SJSA1 (cell line): ENCODE measurements at places on chromosomes 1 and 21.
A peak's percentile ranks its signal among the peaks of the same experiment; 100 is the strongest.

DNA sequence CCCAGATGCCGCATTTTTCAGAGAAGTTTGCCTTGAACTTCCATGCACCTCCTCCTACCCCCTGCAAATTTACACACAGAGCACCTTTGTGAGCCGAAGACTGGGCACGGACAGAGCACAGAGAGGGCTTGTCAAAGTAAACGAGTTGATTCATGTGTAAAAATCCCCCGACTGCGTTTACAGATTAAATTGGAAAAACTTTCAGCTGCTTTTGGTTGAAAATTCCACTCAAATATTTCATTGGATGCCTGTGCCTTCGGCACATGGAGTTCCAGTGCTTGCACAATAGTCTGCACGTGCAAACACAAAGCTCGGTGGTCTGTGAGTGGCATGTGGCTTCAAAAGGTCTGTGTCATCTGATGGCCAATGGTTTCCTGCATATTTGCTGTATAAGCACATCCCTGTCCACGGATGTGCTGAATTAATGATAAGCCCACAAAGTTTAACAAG lies 177.5 kb downstream of the SETD4 start:
- no peak for DNase-seq

- no peak for DNase-seq
Observed at GRCh38 chr1:52157582-52157981, 15.7 kb downstream of the ZFYVE9 start.

DNA sequence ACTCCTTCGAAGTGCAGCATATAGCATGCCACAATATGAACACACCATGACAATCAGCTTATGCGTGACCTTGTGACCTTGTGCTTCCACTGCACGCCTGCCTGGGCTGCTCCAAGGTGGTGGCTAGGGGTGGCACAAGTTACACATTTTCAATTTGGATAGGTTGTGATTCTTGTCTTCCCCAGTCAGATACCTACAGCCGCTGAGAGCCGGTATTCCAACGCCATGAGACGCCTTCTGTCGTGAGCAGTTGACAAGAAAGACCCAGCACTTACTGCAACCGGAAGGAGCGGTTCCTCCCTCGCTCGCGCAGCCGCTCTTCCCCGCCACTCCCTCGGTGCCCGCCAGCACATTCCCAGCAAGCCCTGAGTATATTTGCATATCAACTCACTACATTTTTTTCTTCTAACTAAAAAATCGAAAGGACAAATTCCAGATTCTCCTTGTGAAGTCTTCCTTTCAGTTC lies 359 bp upstream of the RNU11 start:
- peak; percentile 94 for DNase-seq

- DNase-seq, result peak; percentile 20
Observed at GRCh38 chr1:41920658-41921057, 1.9 kb upstream of the HIVEP3 start.

DNA sequence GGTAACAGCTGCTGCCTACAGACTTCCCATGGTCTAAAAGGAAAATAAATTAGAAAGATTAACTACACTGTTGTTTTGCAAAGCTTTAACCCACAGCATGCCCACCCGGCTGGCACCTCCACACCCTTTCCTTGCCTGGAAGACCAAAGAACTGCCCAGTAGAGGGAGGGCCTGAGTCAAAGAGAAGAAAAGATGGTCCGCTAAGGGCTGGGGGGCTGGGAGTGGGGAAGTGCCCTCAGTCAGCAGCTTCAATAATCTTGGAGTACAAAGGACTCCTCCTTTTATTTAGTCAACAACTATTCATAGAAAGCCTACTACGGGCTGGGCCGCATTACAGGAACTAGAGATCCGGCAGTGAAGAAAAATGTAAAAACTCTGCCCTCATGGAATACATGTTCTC lies 40.6 kb downstream of the ERI3 start:
- no peak for DNase-seq

- DNase-seq, result no peak
Observed at GRCh38 chr1:85447006-85447943, 17.7 kb downstream of the DDAH1 start.

- no peak for DNase-seq
Observed at GRCh38 chr1:9792156-9793042, 31.4 kb downstream of the CLSTN1 start.

- DNase-seq, result no peak
Observed at GRCh38 chr1:164785841-164786534, 227.0 kb downstream of the PBX1 start.

DNA sequence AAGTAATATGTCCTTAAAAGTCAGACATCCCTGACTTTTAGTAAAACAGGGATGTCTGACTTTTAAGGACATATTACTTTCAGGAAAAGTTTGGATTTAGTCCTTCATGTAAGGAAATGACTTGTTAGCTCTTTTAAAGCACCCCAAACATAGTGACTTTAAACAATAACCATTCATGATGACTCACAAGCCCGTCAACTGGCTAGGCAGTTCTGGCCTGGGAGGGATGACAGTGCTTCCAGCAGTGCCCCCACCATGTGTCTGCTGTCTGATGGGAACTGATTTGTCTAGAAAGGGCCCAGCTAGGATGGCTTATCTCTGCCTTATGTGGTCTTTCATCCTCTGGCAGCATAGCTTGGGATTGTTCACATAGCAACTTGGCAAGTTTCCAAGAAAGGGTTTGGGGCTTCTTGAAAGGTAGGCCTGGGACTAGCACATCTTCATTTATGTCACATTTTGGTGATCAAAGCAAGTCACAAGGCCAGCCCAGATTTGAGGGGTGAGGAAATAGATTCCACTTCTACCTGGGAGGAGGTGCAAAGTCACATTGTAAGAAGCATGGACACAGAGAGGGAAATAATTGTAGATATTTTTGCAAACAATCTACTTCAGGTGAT lies 143.5 kb downstream of the C1orf94 start:
- DNase-seq, result no peak

- no peak for DNase-seq
Observed at GRCh38 chr1:53220962-53221286, 490 bp upstream of the CZIB start.

DNA sequence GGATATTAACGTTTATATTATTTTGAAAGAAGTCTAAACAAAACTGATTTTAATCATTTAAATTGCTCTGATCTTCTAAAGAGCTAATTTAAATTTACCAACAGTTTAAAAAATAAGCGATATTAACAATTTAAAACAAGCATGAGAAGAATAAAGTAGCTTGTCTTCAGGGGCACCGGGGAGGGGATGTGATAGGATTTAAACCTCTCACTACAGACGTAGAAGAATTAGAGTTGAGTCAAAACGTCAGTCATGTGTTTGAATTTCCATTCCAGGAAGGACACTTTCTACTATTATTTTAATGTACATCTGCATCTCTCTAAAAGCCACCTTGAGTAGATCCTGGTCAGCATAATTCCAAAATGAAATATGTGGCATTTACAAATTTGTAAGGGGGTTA lies 58.2 kb upstream of the TPTE start:
- DNase-seq, result no peak

DNA sequence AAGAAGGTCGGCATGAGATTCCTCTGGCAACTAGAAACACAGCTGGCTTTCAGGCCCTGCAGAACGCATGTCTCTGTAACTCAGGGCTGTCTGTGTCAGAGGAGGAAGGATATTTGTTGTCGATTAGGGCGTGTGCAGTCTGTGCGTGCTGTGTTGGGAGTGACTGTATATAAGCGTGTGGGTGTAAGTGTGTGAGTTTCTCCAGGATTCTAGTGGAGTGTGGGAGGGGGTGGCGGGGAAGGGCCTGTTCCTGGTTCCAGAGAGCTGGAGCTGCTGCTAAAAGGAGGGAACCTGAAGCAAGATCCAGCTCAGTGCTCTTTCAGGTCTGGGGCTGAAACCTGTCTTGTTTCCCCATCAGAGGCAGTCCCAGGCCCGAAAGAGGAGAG lies 74.3 kb downstream of the SLC16A1 start:
- DNase-seq, result no peak

DNA sequence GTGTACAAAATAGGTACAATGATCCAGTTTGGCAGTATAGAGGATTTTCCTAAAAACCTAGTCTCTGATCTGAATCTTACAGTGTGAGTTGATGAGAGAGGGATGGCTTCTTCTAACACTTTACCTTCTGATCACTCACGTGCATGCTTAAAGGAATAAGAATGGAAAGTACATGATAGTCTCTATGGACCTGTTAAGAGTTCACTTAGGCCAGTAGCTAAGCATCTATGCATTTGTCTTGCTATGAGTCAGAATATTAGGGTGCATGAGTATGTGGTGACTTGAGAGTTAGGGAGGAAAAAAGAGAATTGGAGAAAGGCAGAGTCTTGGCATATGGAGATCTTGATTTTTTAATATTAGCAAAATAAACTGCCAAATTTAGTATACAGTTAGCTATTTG lies 206.3 kb downstream of the COL11A1 start:
- no peak for DNase-seq

GRCh38 chr1:115121793-115122192 lies 32.5 kb upstream of the TSPAN2 start:
- no peak for DNase-seq

- DNase-seq, result peak; percentile 42
Observed at GRCh38 chr1:218330043-218330623, 15.0 kb upstream of the TGFB2 start.

DNA sequence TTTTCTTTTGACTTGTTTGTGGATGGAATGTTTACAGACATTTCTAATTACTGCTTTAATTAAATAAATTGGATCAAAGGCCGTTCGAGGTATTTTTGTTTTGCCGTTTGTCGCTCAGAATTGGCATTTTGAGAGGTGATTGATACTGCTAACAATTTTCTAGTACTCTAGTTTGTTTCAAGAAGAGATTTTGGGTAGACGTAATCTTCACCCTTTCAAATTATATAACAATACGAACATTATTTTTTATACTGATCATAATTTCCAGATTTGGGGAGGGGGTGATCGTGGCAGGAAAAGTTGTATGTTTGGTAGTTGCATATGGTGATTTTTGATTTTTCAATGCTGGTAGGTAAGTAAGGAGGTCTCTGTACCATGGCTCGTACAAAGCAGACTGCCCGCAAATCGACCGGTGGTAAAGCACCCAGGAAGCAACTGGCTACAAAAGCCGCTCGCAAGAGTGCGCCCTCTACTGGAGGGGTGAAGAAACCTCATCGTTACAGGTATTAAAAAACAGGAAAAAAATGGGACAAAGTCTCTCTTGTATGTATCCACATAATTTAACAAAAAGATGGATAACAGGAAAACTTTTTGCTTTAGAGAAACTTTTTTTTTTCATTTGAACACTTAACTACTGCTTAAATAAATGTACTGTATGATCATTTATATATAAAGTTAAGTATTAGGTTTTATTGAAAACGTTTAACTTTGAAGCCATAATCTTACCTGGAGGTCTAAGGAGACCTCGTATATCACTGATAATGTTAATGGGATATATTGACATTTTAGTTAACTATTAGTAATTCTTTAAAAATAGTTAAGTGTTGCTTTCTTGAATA lies 1.7 kb downstream of the H3-3A start:
- DNase-seq, result no peak

GRCh38 chr21:18153063-18153462 lies 91.6 kb upstream of the CHODL start:
- no peak for DNase-seq

- no peak for DNase-seq
Observed at GRCh38 chr1:187626056-187626455, 797.3 kb downstream of the PLA2G4A start.

GRCh38 chr1:77095236-77095635 lies 124.0 kb downstream of the PIGK start:
- DNase-seq, result no peak

DNA sequence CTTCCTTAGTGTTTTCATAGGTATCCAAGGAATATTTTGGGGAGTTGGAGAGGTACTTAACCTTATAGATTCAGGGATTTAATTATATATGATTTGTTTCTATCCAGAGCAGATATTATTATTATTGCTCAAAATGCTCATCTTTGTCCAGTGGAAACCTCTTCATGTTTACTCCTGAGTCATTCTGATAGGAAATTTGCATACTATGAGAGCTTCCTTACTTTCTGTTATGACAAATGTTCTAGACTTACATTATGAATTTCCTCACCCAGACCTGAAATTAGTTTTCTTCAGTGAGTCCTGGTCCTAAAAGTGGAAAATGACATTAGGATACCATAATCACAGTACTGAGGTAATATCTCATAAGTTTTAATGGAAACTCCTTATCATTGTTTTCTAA lies 57.5 kb upstream of the PLPPR5 start:
- DNase-seq, result no peak

DNA sequence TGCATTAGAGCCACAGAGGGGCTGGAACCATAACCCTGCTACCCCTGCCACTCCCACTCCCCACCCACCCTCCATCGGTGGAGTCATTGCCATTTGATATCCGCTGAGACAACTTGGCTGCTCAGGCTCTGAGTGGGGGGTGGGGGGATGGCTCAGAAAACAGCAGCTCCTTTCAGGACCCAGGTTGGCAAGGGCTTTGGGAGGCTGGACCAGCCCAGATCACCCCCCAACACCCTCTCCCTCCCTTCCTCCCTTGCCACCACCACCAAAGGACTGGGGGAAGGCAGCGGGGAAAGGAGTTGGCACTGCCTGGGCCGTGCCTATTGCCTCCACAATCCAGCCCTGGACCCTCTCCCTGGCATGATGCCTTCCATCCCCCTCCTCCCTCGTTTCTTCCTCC lies 1.7 kb downstream of the KCNJ10 start:
- no peak for DNase-seq

- DNase-seq, result no peak
Observed at GRCh38 chr21:16037421-16037955, 307.7 kb downstream of the USP25 start.

DNA sequence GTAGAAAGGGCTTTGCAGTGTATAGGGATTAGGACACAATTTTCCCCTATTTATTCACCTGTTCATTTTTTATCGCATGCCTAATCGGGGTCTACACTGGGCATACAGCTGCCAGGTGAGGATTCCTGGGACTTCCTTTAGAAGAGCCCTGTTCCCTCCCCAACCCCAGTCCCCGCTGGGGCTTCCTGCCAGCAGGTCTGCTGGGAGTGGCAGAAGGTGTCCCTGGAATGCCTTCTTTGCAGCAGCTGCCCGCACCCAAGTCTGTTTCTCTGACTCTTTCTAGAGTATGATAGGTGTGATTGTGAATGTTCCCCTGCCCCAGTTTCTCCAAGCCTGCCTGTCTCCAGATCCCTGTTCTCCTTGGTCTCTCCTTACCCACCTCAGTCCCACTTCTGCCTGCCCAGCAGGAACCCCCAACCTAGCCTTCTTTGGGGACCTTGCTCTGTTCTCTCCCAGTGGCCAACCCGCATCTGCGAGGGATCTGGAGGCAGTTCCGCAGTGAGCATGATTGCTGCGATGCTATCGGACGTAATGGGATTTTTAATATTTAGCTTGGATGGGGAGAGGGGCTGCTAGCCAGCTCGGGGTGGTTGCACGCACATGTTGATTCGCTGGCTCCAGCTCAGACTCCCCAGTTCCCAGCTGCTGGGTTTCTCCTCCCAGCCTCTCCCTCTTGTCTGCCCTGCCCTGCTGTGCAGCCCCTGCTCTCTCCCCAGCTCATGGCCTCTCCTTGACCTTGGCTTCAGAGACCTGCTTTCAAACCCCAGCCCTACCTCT lies 79.8 kb downstream of the EPHB2 start:
- DNase-seq, result no peak
